Cortex of kidney (tissue), 1 donor: ENCODE measurements at places on chromosomes 2 and 18.

GRCh38 chr2:105099153-105099552 lies 61.3 kb downstream of the MRPS9 start:
- no peak for DNase-seq

DNA sequence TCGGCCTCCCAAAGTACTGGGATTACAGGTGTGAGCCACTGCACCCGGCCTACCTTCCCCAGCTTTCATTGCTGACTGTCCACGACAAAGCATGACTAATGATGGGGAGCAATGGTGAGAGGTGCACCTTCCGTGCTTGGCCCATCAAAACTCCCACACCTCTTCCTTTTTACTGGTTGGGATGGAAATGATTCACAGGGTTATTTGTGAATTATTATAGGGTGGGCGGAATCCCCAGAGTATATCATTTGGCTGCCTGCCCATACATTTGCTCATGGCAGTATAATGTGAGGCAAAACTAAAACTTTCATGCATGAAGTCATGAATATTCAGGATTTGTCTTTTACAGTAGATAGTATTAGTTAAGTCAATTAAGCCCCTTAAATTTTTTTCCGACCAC lies 334.2 kb upstream of the NETO1 start:
- DNase-seq, result no peak

DNA sequence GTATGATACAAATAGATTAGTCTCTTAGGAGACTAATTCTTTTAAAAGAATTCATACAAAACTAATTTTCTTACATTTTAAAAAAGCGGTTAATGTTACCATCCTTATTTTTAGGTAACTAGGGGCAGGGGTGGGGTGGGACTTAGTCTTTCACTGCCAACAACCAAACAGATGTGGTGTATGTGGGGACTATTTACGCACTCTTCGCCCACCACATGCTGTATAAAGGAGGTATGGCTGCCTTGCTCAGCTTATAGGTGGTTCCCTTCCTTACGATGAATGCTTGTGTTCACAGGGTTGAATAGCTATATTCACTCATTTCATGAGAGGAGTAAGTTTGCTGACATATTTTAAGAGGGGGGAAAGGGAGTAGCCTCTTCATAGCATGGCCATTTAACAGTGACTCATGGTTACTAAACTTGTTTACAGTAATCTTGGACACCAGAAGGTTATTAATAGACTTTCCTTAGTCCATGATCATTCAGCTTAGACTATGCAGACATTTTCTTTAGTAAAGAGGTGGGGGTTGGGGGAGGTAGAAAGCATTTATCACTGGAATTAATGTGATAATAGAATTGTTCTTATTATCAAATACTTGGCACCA lies 61.8 kb downstream of the CAB39 start:
- no peak for DNase-seq

GRCh38 chr18:7642331-7642890 lies 75.3 kb downstream of the PTPRM start:
- no peak for DNase-seq

DNA sequence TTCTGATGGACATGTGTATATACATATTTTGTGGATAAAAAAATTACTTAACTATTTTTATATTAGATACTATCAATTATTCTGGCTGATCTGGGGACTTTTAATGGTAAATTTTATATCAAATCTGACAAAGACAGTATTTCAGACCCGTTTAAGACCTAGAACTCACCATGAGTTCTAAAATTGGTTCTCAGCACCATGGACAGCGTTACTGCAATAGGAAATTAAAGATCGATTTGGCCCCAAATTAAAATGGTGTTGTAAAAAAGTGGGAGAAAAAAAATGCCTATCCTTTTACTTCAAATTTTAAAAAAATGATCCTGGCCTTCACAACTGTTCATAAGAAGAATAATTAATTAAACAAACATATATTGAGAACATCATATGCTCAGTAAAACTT lies 919 bp upstream of the SCN2A start:
- DNase-seq, result no peak

- no peak for DNase-seq
These were observed 83.1 kb upstream of the FZD5 start for GRCh38 chr2:207852791-207853190.

DNA sequence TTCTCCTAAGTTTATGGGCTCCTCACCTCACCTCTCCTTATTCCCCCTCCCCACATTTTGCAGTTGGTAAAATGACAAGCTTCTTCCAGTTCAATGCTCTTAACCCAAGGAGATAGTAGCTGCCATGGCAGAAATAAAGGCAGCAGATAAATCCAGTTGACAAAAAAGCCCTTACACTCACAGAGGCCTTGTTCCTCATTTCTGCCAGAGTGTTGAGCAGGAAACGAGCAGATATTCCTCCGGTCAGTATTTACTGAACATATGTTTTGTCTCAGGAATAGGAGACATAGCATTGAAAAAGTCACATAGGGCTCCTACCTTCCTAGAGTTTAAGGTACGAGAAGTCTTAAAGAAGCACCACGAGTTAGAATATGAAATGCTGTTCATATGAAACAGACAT lies 493.7 kb upstream of the TNP1 start:
- DNase-seq, result no peak

- DNase-seq, result no peak
These were observed 74.6 kb downstream of the CLHC1 start for GRCh38 chr2:55157474-55157884.

GRCh38 chr2:29492701-29493100 lies 377.5 kb downstream of the CLIP4 start:
- no peak for DNase-seq

DNA sequence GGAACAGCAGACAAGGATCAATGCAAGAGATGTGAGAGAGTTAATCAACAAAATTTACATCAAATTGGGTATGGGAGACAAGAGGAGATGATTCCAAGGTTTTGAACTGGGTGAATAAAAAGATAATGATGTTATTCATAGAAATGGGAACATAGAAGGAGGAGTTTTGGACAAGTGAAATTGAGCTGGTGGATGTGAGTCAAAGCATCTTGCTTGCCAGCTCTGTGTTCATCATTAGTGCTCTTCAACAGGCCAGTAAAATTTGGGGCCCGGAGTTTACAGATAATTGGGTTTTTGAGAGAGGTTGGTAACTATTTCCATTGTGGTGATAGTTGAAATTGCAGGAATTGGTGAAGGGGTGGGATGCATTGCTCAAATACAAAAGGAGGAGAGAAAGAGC lies 69.9 kb upstream of the CAVIN2 start:
- no peak for DNase-seq

- no peak for DNase-seq
These were observed 70.6 kb downstream of the MARCO start for GRCh38 chr2:119012345-119013301.

GRCh38 chr18:3704556-3705344 lies 254.8 kb downstream of the TGIF1 start:
- DNase-seq, result no peak

GRCh38 chr18:31294199-31294747 lies 23.7 kb upstream of the DSG1 start:
- no peak for DNase-seq

DNA sequence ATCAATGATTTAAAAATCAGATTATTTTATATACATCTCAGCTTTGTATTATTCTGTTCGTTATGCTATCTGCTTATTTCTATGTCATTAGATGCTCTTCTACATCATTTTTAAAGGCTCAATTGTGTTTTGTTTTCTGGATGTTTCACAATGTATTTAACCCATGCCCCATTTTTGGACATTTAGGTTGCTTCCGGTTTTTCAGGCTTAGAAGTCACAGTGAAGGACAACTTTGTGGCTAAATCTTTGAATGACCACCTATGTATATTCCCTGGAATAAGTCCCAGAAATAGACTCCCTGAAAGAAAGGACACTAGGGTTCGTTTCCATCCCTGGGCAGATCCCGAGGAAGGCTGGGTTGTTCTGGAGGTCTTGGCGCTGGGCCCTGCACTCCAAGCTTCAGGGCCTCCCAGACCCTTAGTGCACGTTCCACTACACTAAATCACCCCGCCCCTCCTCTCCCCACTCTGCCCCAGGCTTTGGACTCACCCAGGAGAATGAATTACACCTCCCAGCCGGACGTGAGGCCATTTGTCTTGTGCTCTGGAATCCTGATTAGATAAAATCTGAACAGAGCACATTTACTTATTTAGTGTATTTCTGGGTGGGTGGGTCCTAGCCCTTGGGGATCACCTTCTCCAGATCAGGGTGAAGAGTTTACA lies 188.2 kb downstream of the ZFP36L2 start:
- no peak for DNase-seq

DNA sequence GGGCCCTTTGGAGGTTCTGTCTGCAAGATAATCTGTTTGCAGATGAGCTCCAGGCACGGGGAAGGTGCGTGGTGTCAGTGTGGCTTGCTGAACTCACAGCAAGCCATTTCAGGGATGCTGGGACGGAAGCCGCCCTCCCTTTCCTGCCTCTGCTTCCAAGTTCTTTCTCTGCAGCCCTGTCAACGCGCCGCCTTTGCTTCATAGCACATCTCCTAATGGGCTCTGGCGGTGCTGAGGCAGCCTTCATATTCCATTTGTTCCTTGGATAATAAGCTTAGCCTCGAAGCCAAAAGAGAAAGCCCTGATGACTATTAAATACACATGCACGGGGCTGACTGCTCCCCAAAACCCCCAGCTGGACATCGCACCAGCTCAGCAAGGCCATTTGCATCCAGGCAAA lies 81.7 kb upstream of the TAF1B start:
- no peak for DNase-seq

GRCh38 chr2:137118140-137118539 lies 352.8 kb downstream of the THSD7B start:
- DNase-seq, result no peak

GRCh38 chr2:37671816-37672103 lies 318 bp upstream of the CDC42EP3 start:
- DNase-seq, result no peak

- no peak for DNase-seq
These were observed 620 bp downstream of the NGEF start for GRCh38 chr2:233012301-233012971.

- no peak for DNase-seq
These were observed 24.0 kb upstream of the TEX261 start for GRCh38 chr2:71018625-71019024.

DNA sequence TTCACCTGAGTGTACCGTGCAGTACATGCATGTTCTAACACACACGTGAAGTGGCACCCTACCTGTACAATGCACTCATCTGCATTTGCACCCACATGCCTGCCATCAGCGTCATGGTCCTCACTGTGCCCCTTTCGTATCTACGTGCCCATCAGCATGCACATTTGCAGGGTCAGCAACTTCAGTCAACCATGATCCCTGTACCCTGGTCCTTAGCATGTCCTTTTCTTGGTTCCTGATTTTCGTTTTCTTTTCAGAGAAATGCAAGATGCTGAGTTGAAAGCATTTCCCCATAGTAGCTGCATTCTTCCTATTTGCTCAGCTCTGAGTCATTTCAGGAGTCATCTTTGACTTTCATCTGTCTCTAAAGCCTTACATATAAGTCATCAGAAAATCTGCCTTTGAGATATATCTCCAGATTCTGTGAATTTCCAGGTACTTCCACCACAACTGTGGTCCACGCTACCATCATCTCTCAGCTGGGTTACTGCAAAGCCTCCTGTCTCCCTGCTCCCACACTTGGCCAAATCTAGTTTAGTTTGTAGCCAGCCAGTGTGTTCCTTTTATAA lies 14.7 kb upstream of the PUM2 start:
- DNase-seq, result no peak

GRCh38 chr2:213678437-213679218 lies 394.4 kb downstream of the SPAG16 start:
- no peak for DNase-seq

GRCh38 chr2:32946314-32947075 lies at the start of gene LTBP1:
Gene LTBP1 (plus strand): TSS chr2:32946953. CDS start chr2:32947325, 372 bp downstream.
- DNase-seq, result no peak

- no peak for DNase-seq
These were observed 35.1 kb upstream of the LPIN1 start for GRCh38 chr2:11711354-11711716.

DNA sequence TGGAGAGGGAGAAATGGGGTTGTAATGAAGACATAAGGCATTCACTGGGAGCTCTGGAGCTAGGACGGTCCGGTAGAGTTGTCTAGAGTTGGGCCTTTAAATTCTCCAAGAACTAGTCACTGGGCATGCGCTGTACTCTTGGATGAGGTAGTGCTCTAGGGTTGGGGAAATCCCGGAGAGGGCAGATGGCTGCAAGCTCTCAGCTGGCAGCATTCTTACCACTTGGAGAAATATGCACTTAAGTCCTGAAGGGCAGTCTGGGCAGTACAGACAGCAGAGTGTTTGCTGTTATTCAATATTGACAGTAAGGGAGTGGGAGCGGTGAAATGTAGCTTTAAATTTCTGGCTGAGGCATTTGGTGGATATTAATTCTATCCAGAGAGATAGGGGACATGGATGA lies 214.6 kb downstream of the RDH14 start:
- DNase-seq, result no peak

GRCh38 chr2:233015019-233015645 lies 2.1 kb upstream of the NGEF start:
- no peak for DNase-seq
